ENCODE measurements at places on chromosomes 16 and 17.

- DNase-seq = no peak
These were observed 21.7 kb downstream of the ACSF3 start for GRCh38 chr16:89115216-89115861.

DNA sequence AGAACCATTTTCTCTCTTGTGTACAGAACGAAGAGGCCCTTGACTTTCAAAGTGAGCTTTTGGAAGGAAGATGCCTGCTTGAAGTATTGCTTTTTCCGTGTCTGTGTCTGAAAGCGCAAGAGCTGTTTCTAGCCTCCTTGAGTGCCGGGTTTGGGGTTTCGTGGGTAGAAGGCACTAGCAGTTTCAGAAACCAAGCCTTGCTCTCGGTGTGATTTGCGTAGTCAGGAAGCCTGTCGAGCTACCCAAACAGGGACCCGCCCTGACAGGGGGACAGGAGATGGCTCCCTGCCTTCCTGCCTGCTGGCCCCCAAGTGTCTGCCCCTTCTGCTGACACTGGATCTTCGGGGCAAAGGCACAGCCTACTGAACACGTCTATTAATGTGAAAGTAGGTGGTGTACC is 322.0 kb downstream of the MAF start:
- DNase-seq = no peak

DNA sequence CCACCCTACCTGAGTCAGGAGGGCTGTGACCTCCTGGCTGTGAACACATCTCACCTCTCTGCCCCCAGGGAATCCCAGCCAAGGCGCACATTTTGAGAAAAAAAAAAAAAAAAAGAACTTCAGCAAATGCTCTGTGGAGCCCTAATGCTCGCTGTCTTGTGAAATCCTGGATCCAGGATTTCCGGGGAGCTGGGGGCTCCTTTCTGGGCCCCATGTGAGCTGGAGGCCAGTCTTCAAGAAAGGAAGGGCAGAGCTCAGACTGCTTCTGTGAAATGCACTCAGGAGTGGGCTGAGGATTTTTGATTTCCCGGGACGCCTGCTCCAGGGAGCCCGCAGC is 36.0 kb upstream of the EMP2 start:
- no peak for DNase-seq

DNA sequence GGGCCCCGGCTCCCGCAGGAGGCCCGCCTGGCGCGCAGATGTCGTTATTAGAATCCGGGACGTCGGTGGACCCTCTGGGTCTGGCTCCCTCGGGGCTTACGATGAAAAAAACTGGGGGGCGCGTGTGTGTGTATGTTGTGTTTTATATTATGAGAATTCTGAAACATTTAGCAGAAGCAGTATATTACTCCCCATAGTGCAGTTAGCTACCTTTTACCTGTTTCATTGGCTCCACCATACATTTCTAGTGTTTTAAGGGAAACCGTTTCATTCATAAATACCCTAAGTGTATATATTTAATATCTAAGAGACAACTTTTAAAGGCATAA is 486 bp upstream of the DNAJA2 start:
- no peak for DNase-seq

DNA sequence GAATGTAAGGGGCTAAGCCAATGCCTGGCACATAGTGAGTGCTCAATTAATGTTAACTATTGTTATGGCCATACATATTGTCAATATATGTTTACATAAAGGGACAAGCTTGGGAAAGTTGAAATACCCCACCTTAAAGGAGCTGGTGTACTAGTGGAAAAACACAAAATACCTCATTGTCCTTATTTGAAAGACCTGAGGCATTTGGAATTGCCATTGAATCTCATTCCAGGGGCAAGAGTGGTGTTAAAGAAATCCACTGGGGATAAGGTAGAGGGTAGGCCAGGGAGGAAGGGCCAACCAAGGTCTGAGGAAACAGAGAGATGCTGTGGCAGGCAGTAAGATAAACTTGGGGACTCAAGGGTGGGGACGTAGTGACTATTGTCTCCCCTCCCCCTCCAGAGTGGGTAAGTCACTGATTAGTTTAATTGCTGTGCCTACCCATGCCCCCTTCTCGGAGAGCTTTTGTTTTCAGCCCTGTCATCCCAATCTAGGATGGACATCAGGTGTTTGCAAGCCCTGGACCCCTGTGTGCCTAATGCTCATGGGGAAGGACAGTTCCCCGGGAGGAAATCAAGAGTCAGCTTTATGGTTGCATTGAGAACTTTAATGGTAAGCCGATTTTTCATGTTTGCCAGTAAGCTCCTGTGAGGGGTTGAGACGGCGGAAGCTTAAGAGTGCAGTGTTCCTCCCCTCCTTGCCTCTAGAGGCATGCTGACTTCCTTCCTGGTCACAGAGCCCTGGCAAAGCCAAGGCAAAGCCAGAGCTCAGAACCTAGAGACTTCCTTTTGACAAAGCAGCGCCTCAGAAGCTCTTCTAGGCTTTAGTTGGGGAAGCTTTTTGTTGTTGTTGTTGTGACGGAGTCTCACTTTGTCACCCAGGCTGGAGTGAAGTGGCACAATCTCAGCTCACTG is 2.5 kb upstream of the HEATR9 start:
- DNase-seq = no peak

GRCh38 chr16:56667581-56668571 is at the start of gene MT1G:
Gene MT1G, minus strand, starts transcription at chr16:56668065. Its CDS starts 72 bp downstream, at chr16:56667993.
- no peak for DNase-seq

DNA sequence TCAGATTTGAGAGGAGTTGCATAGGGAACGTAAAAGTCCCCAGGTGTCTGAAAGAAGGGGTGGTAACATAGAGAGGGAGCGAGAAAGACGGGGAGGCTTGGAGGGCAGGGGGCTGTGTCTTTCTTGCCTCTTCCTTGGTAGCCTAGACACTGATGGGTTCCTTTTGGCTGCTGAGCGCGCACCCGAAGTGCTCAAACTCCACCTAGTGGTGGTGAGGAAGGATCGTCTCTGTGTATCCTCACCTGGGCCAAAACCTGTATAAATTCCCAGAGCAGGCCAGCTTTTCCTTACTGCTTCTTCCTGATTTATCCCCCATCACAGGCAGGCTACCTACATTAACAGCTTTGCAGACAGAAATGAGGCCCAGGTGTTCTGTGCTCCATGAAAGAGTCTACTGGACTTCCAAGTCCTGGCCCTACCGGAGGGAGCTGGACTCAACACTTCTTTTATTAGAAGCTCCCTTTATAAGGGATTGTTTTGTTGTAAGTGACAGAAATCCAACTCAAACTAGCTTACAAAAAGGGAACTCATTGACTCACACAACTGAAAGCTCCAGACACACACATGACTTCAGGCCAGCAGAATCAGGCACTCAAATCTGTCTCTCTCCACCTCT is 5.5 kb upstream of the SLC25A35 start:
- peak; percentile 69 for DNase-seq

GRCh38 chr17:10767232-10767631 is 36.7 kb downstream of the TMEM238L start:
- DNase-seq = no peak

GRCh38 chr16:86885139-86885538 is 306.8 kb downstream of the FOXL1 start:
- no peak for DNase-seq

- DNase-seq = no peak
These were observed 45.2 kb upstream of the BCAR1 start for GRCh38 chr16:75296606-75297005.

DNA sequence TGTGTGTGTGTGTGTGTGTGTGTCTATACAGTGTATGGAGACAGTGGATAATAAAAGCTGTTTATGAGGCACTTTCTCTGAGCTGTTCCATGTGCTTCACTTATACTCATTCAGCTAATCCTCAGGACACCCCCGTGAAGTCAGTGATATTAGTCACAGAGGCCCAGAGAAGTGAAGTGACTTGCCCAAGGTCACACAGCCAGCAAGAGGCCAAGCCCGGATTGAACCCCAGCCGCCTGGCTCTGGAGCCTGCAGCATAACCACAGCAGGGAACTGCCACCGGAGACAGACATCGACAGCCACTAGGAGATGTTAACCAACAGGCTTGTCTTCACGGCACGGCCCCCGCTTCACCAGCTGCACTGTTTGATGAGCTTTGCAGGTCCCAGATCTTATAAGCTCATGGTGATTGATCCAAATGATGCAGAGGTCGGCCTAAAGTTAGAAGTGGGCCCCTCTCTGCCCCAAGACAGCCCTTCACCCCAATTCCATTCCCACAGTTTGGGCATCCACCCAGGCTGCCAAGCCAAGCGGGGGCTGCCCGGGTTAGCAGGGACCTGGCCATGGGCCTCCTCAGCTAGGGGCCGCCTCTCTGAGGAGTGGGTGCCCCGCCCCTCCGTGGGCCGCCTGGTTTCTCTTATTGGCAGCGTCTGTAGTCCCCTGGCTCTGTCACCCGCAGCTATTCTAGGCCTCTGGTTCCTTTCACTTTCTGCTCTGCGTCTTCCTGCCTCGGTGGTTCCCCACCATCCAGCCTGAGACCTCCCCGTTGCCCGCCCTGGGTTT is 30.9 kb downstream of the SOCS1 start:
- no peak for DNase-seq

DNA sequence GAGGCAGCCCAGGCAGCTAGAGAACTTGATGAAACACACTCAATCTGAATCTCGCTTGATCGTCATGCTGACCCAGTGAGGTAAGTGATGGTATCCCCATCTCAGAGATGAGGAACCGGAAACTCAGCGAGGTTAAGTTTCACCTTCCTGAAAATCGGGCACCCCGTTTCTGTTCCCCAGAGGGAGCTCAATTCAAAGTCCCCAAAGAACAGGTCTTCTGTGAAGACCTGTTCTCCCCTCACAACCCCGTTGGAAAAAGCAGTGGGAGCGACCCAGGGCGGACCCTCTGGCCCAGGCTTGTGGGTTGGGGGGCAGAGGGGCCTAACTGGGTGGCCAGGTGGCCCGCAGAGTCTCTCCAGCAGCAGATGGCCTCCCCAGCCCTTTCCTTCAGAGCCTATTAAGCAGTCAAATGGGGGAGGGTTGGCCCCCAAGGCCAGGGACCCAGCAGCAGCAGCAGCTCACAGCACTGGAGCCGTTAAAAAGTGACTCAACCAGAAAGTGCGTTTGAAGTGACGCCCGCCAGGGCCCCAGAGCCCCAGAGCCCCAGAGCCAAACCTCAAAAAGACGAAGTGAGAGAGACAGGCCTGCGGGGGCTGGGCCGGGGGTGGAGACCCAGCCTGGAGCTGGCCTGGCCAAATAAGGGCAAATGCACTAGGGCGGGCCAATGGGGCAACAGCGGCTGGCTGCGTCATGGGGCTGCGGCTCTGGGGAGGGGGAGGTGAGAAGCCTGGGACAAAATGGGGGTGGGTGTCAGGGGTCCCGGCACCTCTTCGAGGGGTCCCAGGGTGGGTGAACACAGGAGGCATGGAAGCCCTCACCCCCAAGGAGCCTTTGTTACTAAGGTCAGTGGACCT is 9.2 kb upstream of the TSPOAP1 start:
- no peak for DNase-seq

DNA sequence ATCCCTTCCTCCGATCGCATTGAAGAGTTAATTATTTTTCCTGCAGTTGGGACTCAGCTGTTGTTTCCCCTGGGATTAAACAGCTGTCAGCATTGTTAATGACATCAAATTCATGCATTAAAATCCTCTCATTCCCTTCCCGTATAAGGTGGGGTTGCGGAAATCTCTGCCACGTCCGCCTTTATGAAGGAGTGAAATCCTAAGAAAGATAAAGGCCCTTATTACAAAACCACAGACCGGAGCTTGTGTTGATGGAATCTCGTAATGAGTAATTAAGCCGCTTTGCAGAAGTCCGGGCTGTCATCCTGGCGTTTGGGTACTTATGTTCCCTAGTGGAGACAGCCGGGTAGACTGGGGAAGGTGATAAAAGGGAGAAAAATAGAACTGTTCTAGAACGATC is 627.6 kb downstream of the MAF start:
- DNase-seq = no peak

- DNase-seq = no peak
These were observed 334.8 kb downstream of the SNX29 start for GRCh38 chr16:12311309-12311708.

- no peak for DNase-seq
These were observed 21.3 kb downstream of the OTOA start for GRCh38 chr16:21685034-21685455.

DNA sequence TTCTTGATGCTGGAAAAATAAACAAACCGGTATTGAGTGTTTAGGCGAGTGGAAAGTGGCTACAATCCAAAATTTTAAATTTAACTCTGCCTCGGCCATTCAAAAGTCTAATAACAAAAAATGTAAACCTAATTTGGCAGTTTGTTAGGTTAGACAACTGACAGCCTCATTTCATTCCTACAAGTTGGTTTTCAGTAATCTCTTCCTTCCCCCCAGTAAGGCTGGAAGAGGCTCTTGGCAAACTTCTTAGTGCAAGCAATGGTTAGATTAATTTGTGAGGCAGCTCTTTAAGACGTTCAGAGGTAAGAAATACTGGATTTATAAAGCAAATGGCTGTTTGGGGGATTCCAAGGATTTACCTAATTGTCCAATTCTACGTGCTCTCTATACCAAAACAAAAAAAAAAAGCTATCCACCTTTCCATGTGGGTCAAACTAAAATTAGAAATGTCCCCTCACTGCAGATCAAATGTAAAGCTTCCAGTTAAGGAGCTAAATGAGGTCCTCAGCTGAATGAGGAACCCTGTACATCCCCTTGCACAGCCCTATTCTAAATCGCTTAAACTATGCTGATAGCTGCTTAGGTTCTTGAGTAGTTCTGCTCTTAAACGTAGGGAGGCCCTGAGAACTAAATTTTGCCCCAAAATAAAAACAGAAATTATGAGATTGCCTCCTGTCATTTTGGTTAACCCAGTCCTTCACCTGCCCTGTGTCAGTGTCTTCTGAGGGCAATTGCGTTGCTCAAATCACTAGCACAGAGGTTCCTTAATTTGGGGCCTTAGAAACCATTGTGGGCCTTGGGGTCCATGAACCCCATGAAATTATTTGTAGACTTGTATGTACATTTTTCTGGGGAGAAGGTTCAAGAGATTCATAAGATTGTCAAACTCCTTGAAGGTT is 2.9 kb downstream of the HEXIM1 start:
- DNase-seq = no peak

- no peak for DNase-seq
These were observed 14.7 kb upstream of the ODF4 start for GRCh38 chr17:8324923-8325322.

GRCh38 chr17:32486111-32486700 is 587 bp upstream of the CDK5R1 start:
- DNase-seq = peak; percentile 73

GRCh38 chr17:22303865-22304264 is 611.5 kb downstream of the KCNJ18 start:
- DNase-seq = no peak

Measured in PC-3 (cell line).